ENCODE measurements at places on chromosomes 2 and 18. TPM values are rescaled to one million over a fixed set of nuclear protein-coding genes. Genes with fewer than 3 reads are reported as not detected.

Gene ALPI
- not detected for total RNA-seq

Gene NT5C1B
- total RNA-seq: not detected

- no peak for DNase-seq
Observed at GRCh38 chr18:80107426-80107825, 1.6 kb upstream of the ADNP2 start.

DNA sequence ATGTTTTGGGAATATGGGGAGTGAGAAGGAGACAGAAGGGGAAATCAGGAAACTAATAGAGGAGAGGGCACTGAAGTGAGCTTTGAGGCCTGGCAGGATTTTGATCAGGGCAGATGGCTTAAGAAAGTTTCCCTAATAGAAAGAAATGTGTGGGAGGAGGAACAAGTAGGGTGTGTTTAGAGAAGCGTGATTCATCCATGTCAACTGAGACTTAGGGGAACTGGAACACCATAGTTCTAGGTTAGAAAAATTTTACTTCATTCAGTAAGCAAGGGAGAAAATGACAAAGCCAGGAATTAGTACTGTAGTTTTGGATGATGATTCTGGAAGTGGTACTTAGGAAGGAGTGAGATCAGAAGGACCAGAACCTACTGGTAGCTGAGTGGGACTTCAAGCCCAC lies 296.0 kb downstream of the PLCL1 start:
- no peak for DNase-seq

DNA sequence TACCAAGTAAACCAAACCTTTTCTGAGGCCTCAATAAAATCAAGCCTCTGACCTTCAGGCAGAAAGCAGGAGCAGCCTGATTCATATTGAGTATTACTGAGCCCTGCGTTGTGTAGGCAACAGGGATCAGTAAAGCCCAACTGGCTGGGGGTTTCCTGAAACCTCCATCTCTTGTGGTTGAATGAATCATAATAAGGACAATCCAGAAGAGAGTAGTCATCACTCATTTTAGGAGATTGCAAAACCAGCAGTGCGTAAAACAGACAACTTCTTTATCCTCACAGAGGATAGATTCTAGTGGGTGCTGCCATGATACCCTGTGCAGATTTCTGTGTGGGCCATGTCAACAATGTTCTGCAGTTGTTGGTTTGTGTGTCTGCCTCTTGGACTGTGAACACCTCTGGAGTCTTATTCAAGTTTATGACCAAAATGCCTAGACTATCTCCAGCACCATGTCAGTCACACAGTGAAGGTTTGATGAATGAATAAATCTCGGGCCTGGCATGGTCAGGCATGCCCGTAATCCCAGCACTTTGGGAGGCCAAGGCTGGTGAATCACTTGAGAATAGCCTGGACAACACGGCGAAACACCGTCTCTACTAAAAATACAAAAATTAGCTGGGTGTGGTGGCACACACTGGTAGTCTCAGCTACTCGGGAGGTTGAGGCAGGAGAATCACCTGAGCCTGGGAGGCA lies 51.8 kb upstream of the RAB27B start:
- no peak for DNase-seq

DNA sequence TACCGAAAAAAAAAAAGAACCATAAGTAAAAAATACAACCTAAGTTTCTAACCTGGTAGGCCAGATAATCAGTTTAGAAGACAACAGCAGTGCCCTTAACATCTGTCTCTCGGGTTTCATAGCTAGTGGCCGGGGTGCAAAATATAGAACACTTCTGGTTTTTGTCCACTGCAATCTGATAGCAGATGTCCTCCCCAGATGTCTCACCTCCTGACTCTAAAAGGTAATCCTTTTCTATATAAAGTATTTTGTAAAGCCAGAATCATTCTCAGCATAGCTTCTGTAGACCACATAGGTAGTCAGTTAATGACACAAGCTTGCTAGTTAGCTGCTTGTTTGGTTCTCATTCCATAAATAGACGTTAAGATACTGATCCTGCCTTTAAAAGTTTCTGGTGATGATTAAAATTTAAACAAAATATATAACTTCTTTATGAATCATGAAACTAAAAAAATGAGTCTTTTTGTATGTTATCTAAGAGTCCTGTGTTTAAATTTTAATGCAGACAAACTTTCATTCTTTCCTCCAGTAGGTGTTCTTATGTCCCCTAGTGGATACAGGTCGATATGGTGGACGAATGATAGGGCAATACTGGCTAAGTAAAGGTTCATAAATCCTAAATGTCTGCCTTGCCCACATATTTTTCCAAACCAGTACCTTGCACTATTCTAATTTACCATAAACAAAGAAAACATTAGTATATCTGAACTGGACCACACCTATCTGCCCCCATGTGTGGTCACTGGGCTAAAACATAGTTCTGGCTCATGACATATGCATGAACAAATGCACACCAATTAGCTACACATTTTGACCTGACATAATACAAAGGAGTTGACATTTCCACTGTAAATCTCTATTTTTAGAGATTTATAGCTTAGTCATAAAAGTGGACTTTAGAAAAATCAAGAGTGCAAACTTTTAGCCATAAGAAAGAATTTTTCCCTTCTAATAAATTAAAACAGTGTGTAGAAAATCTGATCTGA lies 171.0 kb downstream of the SRBD1 start:
- no peak for DNase-seq

- DNase-seq: no peak
Observed at GRCh38 chr2:37338933-37339332, 5.5 kb upstream of the QPCT start.

GRCh38 chr2:231413921-231414476 lies 18.5 kb downstream of the B3GNT7 start:
- no peak for DNase-seq

- DNase-seq: no peak
Observed at GRCh38 chr18:8469544-8470130, 139.6 kb upstream of the RAB12 start.
